Stimulated activated CD8-positive, alpha-beta memory T cell treated with anti-CD3 and anti-CD28 coated beads, Interleukin-2, amount 100 ng/mL, for 1 hour (primary cell): ENCODE measurements at places on chromosomes 4 and X.

DNA sequence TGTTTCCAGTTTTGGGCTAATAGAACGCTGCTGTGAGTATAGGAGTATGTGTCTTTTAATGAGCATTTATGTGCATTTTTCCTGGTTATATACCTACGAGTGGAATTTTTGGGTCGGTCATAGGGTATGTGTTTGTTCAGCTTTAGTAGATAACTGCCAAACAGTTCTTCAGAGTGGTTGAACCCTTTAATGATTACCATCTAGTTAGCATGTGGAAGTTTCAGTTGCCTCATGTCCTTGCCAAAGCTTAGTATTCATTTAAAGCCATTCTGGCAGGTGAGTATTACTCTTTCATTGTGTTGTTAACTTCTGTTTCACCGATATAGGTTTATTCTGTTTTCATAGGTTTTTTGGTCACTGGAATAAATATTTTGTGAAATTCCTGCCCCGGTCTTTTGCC lies 229.1 kb downstream of the ARHGAP10 start:
- DNase-seq: no peak

GRCh38 chr4:47715716-47716416 lies 122.0 kb downstream of the CORIN start:
- DNase-seq: no peak

DNA sequence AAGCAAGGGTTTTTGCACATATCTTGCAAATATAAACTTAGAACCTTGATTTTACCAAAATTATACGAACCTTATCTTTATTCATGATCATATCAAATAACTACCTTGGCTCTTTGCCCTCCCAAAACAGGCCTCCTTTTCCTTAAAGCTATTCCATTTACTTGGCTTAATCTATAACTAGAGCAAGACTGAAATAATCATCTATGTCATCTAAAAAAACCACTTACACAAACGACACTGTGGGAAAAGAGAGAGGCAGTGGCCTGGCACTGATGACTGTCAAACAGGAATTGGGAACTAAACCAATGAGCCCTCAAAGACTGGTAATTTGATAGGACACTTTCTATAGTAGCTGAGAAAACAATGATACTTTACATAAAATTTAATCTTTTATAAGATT lies 11.7 kb upstream of the PTPN13 start:
- no peak for DNase-seq

DNA sequence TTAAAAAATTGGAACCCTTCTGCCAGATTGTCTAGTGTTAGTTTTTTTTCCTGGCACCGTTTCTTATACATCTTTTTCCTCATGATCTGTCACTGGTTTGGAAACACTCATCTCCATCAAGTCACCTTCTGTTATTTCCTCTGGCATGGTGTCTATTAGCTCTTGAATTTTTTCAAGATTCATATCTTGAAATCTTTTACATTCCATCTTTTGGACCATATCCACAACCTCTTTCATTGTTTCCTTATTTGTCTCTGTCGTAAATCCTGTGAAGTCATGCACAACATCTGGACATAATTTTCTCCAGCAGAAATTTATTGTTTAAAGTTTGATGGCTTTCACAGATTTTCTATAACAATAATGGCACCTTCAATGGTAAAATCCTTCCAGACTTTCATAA lies 10.2 kb upstream of the TMEM185A start:
- no peak for DNase-seq

DNA sequence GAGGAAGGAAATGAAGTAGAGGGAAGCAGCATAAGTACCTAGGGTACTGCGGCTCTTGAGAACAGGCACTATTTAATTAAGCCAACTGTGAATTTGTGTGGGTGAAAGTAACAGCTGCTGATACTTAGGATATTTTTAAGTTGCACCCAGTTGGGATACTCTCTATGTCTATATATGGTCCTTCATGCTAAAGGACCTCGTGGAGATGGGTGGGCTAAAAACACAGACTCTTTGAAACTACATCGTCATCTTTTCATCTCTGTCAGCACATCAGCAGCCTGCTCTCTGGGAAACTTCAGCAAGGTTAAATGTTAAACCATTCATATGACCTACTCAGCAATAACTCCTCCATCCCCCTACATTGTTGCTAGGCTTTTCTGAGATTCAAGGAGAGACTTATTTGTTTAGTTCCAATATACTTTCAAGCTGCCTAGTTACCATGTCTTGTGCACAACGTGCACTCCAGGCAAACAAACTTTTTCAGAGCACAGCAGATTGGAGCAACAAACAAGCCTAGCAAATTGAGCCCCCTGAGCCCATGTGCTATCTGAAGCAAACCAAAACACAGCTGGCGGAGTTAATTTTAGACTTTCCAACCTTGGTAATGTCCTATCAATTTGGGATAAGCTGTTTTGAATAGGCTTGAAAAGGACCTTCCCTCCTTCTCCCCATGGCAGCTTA lies 6.2 kb upstream of the MOB1B start:
- DNase-seq: no peak

DNA sequence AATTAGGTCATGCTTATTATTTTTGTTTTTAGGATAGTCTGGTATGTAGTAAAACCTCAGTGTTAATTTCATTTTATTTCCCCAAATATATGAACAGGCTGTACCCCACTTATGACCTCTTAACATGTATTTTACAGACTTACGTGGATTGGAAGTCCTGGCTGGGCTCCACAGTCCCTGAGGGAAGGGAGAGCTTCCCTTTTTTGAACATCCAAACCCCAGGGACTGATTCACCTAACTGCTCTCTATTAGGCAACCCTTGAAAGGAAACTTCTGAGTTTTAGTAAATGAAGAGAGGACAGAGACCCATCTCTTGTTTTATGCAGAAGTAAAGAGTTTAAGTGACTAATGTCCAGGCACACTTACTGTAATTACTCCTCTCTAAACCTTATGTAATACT lies 233.1 kb upstream of the SPRY1 start:
- DNase-seq: no peak

DNA sequence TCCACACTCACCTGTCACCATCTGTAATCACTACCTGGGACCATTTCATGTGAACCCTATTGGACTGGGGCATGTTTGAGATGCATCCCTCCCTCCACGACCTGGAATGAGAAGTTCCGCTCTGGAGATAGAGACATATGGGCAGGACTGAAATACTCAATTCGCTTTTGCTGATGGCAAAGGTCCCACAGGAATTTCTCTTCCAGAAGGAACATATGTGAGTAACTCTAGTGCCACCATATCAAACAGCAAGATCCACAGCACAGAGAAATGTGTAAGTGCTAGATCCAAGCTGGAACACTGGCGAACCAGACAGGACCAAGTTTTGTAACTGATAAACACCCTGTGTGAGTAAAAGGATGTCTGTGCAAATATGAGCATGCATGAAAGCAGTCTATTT lies 43.9 kb downstream of the SEL1L3 start:
- DNase-seq: no peak

GRCh38 chr4:78056265-78057129 lies 626 bp upstream of the FRAS1 start:
- DNase-seq: no peak

GRCh38 chr4:4639370-4639769 lies 97.5 kb upstream of the STX18 start:
- DNase-seq: no peak

DNA sequence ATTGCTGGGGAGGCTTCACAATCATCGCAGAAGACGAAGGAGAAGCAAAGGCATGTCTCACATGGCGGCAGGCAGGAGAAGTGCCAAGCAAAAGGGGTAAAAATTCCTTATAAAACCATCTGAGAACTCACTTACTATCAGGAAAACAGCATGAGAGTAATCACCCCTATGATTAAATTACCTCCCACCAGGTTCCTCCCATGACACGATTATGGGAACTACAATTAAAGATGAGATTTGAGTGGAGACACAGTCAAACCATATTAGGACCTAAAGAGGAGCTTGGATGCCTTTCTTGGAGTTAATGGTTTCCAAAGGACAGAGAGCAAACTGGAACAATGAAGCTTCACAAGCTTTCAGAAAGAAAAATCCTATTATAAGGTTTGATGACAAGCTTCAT lies 168.4 kb upstream of the SMARCAD1 start:
- DNase-seq: no peak

DNA sequence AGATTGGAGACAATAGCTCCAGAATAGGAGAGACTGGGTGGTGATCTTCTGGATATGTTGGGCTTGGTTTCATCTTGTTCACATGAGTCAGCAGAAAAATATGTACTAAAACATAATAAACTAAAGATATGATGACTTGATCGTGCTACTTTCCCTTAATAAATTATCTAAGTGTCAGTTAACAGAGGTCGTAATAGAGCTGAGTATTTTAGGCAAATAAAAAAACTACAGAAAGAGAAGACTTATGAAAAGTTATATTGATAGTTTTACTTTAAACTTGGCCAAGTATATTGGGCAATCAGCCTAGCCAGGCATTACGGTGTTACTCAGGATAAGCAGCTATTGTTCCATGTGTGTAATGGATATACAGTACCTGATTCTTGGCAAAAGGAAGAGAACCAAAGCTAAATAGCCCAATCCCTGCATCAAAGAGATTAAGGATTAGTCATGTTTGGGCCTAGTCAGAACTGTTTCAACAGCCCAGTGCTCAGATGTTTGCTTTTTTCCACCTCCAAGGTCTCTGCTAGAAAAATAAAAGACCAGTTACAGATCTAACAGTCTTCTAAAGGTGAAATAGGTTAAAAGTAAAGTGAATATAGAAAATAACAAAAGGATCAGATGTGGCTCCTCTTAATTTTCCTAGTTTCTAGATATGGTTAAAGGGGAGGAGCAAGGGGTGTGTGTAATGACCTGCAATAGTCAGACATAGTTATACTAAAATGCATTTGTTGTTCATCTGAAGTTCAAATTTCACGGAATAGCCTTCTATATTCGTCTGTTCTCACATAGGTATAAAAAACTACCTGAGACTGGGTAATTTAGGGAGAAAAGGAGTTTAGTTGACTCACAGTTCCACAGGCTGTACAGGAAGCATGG lies 262.6 kb downstream of the ADGRL3 start:
- DNase-seq: no peak

GRCh38 chr4:145895056-145895455 lies 43.6 kb downstream of the ZNF827 start:
- DNase-seq: no peak

- no peak for DNase-seq
These were observed 9.2 kb upstream of the BMP3 start for GRCh38 chr4:81021142-81021944.

DNA sequence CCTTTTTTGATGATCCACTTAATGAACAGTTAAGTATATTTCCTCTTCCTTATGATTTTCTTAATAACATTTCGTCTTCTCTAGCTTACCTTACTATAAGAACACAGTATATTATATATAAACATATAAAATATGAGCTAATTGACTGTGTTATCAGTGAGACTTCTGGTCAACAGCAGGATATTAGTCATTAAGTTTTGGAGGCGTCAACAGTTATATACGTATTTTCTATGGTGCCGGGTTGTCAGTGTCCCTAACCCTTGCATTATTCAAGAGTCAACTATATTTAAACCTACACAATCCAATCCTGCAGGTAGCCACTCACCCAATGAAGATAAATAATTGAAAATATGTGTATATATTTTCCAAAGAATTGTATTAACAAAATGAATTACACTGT lies 88.0 kb downstream of the NR3C2 start:
- no peak for DNase-seq

DNA sequence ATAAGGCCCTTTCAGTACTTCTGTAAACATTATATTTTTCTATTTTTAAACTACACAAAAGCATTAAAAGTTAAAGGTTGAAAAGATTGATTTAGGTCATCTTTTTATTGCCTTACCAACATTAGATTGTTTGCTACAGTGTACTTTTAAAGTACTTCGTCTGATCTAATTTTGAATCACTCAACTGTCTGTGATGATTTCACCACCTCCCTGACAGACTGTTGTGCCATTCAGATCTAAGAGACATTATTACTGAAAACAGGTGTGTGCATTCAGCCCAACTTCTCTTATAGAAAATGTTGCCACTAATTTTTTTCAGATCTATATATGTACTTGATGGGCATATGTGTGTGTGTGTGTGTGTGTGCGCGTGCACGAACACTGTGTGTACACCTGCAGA lies 39.3 kb downstream of the GASK1B start:
- no peak for DNase-seq

- no peak for DNase-seq
These were observed 528 bp upstream of the FGF2 start for GRCh38 chr4:122826079-122826527.

- no peak for DNase-seq
These were observed 13.8 kb downstream of the PCDH10 start for GRCh38 chr4:133162941-133163340.

GRCh38 chrX:111169141-111169540 lies 73.2 kb downstream of the PAK3 start:
- DNase-seq: no peak

- no peak for DNase-seq
These were observed 40.8 kb upstream of the SOD3 start for GRCh38 chr4:24754571-24754970.
